ENCODE measurements at places on chromosomes 5 and 9.

- no peak for DNase-seq
Observed at GRCh38 chr5:133123297-133123696, 71.5 kb downstream of the HSPA4 start.

- DNase-seq: no peak
Observed at GRCh38 chr5:75366787-75367186, 29.8 kb downstream of the HMGCR start.

DNA sequence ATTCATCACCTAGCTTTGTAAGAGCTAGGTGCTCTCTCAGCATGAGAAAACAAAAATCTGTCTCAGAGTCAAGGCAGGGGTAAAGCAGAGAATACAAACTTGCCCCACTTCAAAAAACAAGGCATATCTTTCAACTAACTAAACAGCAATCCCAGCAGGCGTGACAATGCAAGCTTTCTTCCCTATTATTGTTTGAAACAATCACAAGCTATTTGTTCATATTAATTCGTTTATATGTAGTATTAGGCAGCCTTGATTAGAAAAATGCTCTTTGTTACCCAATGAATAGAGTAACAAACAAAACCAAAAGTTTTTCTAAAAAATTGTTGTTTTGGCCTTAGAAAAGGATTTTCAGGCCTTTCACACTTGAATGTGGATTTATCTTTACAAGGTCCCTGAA, 71.1 kb downstream of the LPAR1 start:
- DNase-seq: no peak

- DNase-seq: no peak
Observed at GRCh38 chr9:122382901-122383850, 12.4 kb downstream of the PTGS1 start.

DNA sequence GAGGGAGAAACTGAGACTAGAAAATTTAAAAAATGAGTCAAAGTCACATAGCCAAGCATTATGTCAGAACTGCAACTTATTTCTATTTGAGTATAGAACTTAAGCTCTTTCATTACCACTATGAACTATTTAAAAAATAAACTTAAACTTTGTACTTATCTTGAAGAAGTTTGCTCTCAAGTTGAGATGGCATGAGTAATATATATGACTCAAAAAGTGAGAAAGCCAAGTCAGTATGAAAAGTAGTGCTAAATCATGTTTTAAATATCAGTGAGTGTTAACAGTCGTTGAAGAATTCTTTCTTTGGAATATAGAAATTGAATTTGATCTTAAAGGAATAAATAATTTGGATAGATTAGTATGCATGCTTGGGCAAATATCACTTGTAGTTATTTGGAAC, 36.3 kb upstream of the CDH10 start:
- no peak for DNase-seq

- DNase-seq: no peak
Observed at GRCh38 chr5:89756955-89757354, 652.6 kb downstream of the CETN3 start.

DNA sequence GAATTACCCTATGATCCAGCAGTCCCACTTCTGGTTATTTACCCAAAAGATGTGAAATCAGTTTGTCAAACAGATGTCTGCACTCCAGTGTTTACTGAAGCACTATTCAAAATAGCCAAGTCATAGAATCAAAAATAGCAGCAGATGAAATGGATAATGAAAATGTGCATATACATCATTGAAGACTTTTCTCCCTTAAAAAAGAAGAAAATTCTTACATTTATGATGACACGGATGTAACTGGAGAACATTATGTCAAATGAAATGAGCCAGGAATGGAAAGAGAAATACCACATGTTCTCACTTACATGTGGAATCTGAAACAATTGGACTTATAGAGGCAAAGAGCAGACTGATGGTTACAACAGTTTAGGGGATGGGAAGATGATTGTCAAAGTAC, 21.5 kb upstream of the PLEKHG4B start:
- no peak for DNase-seq

DNA sequence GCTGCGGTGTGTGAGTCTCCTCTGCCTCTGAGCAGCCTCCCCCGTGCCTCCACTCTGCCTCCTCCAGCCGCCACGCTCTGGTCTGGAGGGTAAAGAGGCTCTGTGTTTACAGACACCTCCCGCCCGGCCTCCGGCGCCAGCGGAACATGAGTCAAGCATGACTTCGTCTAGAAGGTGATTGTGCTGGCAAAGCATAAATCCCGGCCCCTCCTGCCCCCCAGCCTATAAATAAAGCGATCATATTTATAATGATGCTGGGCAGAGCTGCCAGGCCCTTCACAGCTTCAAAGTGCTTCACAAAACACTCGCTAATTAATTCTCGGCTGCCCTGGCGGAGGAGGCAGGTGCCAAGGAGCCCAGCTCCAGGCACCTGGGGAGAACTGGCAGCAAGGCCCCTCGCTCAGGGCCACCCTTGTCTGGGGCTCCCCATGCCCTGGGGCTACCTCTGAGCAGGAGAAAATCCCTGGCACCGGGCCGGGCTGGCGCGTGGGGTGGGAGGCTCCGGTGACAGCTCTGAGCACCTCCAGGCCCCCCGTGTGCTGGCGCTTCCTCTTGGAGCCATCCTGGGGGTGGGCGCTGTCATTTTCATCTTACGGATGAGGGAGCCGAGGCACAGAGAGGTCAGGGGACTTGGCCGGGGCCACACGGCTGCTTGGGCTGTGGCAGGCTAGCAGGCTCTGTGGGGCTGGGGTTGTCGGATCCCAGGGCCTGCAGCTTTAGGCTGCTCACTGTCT, 87.8 kb downstream of the RXRA start:
- peak; percentile 77 for DNase-seq

- no peak for DNase-seq
Observed at GRCh38 chr9:89777544-89777943, 172.7 kb downstream of the GADD45G start.

DNA sequence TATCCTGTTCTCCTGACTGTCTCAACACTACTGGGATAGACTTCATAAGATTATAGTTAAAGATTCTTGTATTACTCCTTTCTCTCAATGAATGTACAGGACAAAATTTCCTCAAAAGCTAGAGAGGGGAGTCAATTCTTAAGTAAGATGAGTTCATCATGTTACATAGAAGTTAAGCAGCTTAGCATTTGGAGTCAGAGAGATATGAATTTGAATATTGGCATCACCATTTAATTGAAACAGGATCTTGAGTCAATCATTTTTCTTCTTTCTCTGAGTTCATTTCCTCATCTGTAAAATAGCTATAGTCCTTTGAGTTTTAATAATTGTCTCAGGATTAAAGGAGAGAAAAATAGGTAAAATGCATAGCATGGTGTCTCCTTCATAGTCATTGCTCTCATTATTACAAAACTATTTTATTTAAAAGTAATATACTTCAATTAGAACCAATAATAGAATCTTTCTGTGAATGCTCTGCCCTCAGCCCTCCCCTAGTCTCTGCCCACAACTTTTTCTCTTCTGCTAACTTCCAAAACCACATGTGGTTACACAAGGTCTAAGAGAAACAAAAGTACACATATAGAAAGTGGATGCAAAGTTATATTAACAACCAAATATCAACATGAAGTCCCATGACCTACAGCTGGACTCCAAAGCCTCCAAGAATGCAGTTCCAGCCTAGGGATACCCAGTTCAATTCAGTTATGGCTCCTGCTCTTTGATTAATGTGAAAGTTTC, 265.6 kb downstream of the TLE1 start:
- no peak for DNase-seq

- peak; percentile 45 for DNase-seq
Observed at GRCh38 chr9:19946441-19947109, 157.7 kb upstream of the SLC24A2 start.

GRCh38 chr9:100020121-100020795, 78.5 kb downstream of the ERP44 start:
- DNase-seq: no peak

- DNase-seq: no peak
Observed at GRCh38 chr9:7216004-7216841, 458.4 kb downstream of the KDM4C start.

- no peak for DNase-seq
Observed at GRCh38 chr5:123943151-123943550, 431.2 kb downstream of the CSNK1G3 start.

GRCh38 chr5:103109277-103109676, 10.7 kb downstream of the GIN1 start:
- DNase-seq: no peak

DNA sequence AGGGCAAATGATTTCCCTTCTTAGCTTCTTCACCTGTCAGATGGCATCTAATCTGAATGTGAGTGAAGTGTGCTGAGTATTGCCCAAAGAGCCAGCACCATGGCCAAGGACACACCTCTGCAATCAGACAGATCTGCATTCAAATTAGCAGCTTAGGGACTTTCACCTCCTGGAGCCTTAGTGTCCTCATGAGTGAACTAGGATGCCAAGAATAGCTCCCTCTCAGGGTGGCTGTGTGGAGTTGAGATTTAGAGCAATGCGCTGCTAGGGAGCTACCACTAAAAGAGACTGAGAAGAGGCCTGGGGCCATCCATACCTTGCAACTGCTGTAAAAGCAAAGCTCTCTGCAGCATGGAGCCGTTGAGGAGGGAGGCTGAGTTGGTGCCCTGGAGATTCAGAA, 1.4 kb downstream of the CIZ1 start:
- DNase-seq: no peak

DNA sequence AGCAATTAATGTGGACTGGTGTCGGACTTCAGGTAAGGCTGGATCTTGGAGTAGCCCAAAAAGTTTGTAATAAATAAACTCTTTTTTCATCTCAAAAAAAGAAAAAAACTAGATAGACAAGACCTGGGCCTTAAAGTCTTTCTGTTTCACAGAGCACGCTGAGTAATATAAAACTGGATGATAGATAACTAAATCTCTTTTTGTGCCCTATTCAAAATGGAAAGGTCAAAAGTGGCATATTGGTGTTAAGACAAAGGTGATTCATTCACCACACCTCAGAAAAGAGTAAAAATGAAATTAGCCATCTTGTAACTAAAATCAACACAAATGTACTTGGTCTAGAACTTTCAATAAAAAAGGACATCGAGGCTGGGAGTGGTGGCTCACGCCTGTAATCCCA, 30.3 kb upstream of the RFK start:
- no peak for DNase-seq

DNA sequence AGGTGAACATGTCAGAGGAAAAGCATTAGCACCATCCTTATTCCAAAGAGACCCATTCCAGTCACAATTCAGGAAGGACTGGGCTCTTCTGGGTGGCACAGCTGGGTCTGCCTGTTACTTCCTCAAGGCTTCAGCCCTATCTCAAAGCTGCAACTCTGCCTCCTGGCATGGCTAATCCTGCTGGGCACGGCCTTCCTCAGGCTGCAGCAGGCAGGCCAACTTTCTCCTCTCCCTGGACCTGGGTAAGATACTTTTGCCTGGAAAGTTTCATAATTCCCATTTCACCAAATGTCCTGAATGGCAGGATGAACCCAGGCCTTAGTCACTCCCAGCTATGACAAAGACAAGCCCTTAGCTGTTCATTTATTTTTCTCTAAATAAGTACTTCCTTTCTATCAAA, 50.1 kb downstream of the MACROH2A1 start:
- no peak for DNase-seq

- no peak for DNase-seq
Observed at GRCh38 chr5:149147676-149148075, 6.4 kb downstream of the ABLIM3 start.

DNA sequence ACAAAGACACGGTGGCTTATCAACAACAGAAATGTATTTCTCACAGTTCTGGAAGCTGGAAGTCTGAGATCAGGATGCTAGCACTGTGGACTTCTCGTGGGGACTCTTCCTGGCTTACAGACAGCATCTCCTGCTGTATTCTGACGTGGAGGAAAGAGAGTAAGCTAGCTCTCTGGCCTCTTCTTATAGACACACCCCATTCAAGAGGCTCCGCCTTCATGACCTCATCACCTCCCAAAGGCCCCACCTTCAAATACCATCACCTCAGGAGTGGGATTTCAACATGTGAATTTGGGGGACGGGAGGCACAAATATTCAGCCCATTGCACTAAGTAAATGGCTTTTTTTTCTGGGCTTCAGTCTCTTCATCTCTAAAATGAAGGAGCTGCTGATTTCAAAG, 27.6 kb downstream of the KCNMB1 start:
- no peak for DNase-seq

DNA sequence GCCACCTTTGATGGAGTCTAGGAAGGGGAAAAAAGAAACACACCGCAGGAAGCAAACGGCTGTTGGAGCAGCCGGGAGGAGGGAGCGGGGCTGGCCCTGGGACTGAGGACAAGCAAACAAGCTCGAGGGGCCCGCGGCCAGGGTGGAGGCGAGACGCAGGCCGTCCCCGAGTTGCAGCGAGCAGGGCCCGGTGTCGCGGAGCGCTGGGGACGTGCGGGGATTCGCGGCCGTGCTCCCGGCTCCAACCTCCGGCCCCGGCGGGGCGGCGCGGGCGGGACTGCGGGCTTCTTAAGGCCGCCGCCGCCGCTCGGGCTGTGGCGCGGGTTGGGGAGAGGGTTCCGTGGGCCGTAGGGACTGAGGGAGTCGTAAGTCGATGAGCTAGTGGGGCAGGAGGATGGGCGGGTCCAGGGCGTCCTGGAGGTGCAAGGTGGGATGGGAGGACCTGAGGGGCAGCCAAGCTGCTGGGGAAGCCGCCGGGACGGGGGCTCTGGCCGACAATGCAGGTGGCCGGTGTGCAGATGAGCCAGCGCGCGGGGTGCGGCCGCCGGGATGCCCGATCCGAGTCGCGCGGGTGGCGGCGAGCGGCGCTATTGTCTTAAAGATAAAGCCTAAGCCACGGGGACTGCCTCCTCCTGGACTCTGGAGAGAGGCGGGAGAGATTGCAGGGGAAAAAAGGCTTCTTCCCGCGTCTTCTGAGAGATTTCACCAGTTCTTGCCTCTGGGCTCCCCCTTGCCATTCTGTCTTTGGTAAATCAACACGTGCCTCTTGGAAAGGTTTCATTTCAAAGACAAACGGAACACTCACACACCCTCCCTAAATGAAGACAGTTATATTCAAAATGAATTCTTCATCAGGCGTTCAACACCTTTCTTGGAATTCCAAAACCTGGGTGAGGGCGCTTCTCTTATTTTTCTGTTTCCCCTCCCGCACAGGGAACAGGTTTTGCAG, 1.6 kb upstream of the HAPLN1 start:
- DNase-seq: peak; percentile 27

- DNase-seq: no peak
Observed at GRCh38 chr9:114678795-114679194, 3.2 kb downstream of the TEX48 start.

GRCh38 chr5:169133531-169133930, 167.4 kb downstream of the SLIT3 start:
- DNase-seq: no peak

- no peak for DNase-seq
Observed at GRCh38 chr9:31556667-31557463, 827.6 kb upstream of the ACO1 start.

- peak; percentile 2 for DNase-seq
Observed at GRCh38 chr5:143585970-143586369, 182.5 kb upstream of the NR3C1 start.

DNA sequence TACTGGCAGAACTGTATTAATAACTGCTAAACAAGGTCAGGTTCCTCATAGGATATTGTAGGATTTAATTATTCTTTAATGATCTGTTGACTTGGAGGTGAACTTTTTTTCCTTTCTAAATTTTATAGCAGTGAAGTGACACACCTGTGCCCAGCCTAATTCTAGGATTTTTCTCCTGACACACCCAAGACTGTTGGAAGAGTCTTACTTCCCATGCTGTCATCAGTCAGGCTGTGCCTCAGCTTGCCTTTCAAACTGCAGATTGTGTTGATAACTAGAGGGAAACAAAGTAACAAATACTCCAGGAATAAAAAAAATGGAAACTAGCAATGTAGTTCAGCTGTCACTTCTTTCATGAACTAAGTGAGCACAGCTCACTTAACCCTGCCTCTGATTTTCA, 22.0 kb downstream of the OTULIN start:
- DNase-seq: no peak

Data from kidney glomerular epithelial cell (primary cell).